ENCODE measurements at places on chromosomes 12 and 14.

- H3K27me3 ChIP-seq, result no peaks in the 10 kb centered on the region
- peak; percentile 69 for DNase-seq
- H3K4me3 ChIP-seq, result peak overlapping the region; percentile 79
- H3K27ac ChIP-seq, result peak overlapping the region; percentile 87
Measured at GRCh38 chr12:47818467-47819137, 1.1 kb downstream of the HDAC7 start.

GRCh38 chr14:45400509-45400908 is 147.5 kb upstream of the MIS18BP1 start:
- DNase-seq, result no peak
- H3K4me3 ChIP-seq, result no peak overlapping the region
- H3K36me3 ChIP-seq, result no peaks in the 10 kb centered on the region
- H3K27me3 ChIP-seq, result no peaks in the 10 kb centered on the region
- H3K4me1 ChIP-seq, result no peaks in the 10 kb centered on the region

GRCh38 chr12:92046557-92047392 is 98.9 kb downstream of the BTG1 start:
- no peak overlapping the region for H3K4me3 ChIP-seq
- peaks cover under 1% of the 10 kb centered on the region for H3K4me1 ChIP-seq
- no peak for DNase-seq
- H3K36me3 ChIP-seq, result no peaks in the 10 kb centered on the region

GRCh38 chr14:58491593-58491992 is 64.1 kb downstream of the KIAA0586 start:
- no peak overlapping the region for H3K27ac ChIP-seq
- no peaks in the 10 kb centered on the region for H3K36me3 ChIP-seq
- H3K4me3 ChIP-seq, result no peak overlapping the region
- no peak for DNase-seq
- no peaks in the 10 kb centered on the region for H3K27me3 ChIP-seq

GRCh38 chr12:20142956-20143355 is 225.4 kb upstream of the PDE3A start:
- no peaks in the 10 kb centered on the region for H3K27me3 ChIP-seq
- H3K4me3 ChIP-seq, result no peak overlapping the region
- no peaks in the 10 kb centered on the region for H3K36me3 ChIP-seq
- no peak overlapping the region for H3K27ac ChIP-seq
- H3K4me1 ChIP-seq, result no peaks in the 10 kb centered on the region

Measured in endothelial cell of umbilical vein (primary cell).